ENCODE measurements at places on chromosomes 7 and 10.

- DNase-seq = peak; percentile 8
Measured at GRCh38 chr10:109931163-109931562, 7.9 kb upstream of the XPNPEP1 start.

DNA sequence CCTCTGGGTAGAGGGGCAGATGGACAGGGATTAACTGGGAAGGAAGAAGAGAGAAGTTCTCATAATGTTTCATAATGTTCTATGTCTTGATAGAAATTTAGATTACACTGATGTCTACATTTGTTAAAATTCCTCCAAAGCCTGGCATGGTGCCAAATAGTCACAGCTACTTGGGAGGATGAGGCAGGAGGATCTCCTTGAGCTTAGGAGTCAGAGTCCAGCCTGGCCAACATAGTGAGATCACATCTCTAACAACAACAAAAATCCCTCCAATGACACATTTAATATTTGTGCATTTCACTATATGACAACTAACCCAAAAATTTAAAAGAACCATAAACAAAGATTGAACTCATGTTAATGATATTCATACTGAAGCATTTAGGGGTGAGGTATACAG lies 33.0 kb upstream of the PPP1R3C start:
- DNase-seq = no peak

GRCh38 chr10:93452143-93452542 lies 30.0 kb downstream of the MYOF start:
- DNase-seq = no peak

DNA sequence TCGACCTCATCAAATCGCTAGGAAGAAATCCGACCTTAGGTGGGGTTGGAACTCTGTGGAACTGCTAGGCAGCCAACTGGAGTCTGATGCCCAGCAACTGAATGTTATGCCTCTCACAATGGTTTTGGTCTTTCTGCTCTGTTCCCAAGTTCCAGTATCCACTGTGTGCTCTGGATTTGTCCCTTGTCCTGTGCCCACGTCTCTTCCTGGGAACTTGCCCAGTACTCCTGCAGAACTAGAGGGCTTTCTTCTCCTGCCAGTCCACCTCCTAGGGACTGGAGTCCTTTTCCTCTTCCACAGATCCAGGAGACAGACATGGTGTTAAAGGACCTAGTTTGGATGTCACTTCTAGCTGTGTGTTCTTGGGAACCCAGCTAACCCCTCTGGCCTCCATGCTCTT lies 26.6 kb downstream of the PRTFDC1 start:
- no peak for DNase-seq

- no peak for DNase-seq
Measured at GRCh38 chr7:91266689-91267090, 2.5 kb downstream of the FZD1 start.

GRCh38 chr7:152674860-152675758 lies 832 bp downstream of the XRCC2 start:
- DNase-seq = peak; percentile 8

GRCh38 chr10:71769279-71769823 lies 4.0 kb downstream of the VSIR start:
- peak; percentile 32 for DNase-seq

DNA sequence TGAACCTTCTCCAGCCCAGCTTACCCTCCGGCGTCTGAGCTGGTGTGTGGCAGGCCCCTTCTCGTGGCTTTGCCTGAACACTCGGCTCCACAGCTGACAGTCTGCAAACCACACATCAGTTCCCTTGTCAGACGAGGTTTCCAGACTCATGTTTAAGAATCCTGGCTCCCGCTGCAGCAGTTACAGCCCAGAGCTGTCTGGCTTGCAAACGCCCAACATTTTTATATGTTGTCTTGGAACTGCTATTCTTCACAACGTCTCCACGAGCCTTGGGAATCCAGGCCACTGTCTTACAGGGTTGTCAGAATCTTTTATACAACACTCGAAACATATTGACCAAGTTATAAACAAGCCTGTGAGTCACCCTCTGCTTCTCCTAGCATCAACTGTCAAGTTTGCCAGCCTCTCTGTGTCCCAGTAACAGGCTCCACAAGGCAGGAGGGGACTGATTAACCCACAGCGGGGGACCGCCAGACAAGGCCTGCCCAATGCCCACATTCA lies 68.1 kb downstream of the TNS3 start:
- peak; percentile 63 for DNase-seq

DNA sequence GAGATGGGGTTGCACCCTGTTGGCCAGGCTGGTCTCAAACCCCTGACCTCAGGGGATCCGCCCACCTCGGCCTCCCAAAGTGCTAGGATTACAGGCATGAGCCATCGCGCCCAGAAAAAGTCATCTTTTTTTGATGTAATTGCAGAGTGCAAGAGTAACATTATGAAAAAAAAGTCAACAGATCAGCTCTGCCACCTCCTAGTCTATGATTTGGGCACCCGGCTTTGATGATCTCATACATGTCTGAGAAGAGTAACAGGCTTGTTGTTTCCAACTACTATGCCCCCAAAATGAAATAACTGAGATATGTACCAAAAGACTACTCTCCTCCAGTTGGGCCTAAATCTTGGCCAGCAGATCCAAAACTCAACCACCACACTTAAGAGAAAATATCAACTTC lies 40.8 kb downstream of the VOPP1 start:
- DNase-seq = no peak

DNA sequence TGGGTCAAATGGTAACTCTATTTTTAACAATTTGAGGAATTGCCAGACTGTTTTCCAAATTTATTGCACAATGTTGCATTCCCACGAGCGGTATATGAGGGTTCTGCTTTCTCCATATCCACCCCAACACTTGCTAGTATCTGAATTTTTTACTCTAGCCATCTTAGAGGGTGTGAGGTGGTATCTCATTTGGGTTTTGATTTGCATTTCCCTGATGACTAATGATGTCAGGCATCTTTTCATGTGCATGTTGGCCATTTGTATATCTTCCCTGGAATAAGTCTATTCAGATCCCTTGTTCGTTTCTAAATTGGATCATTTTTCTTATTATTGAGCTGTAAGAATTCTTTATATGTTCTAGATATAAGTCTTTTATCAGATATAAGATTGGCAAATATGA lies 97.7 kb downstream of the TPK1 start:
- DNase-seq = no peak

DNA sequence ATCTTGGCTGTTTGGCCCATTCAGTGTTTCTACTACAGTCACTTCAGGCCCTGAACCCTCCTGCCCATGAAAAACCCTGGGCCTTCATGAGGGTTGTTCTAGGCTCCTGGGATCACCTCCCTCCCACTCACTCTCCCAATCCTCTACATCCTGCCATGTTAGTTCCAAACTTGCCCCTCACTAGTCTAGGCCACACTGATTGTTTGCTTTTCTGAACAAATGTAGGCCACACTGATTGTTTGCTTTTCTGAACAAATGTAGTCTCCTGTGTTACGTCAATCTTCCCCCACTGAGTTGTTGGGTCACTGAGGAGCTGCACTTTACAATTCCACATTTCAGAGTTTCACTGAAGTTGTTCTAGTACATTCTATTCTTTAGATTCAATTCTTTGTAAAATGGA lies 5.3 kb upstream of the ALDH18A1 start:
- no peak for DNase-seq

DNA sequence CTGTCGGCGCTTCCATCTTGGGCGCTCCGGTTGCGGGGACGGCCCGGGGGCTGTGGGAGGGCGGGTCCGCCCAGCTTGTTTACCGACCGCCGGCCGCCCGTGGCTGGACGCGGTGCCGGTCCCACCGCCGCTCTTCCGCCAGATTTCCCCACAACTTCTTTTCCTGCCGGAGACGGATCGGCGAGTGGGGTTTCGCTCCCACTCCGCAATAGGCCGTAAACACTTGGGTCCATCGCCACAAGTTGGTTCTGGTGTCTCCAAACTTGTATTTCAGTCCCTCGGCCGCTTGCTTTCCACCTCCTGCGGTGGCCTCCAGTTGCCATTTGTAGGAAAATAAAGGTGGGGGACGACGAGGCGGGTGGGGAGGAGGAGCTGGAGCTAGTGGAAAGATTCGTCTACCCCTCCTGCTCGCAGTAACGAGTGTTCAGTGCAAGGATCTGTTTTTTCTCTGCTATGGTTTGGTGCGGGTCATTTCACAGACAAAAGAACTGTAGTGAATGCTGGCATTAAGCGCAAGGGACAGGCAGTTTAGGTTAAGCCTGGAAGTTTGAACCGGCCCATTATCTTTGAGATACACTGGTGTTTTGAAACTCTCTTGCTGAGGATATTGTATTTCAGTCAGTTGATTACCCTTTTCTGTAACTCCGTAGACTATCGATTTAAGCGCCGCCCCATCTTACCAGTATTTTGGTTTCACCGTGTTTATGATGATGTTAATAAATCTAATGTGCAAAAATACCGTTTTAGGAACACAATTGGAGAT lies 24.3 kb upstream of the ZRANB1 start:
- no peak for DNase-seq

DNA sequence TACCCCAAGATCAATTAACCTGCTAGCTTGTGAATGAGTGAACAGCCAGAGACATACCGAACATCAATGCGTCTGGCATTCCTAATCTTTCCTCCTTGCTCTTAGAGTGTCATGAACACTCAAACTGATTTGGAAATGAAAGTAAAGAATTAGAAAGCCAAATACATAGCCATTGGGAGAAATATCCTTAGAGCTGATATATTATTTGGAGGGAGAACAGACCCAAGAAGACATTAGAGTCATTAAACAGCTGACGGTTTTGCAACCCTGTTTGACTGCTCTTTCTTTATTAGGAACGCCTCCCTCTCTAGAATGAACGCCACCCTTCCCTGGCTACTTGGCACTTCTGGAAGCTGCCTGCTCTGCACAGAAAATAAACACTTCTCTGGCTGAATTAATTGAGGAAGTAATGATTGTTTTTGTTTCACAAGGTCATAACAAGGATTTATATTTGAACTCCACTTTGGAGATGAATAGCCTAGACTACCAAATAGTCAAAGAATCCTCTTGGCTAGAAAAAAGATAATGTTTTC lies 42.8 kb downstream of the CTTNBP2 start:
- peak; percentile 4 for DNase-seq

GRCh38 chr10:23692736-23693135 lies 253.9 kb downstream of the OTUD1 start:
- no peak for DNase-seq

GRCh38 chr10:80596391-80597257 lies 58.9 kb downstream of the SH2D4B start:
- DNase-seq = peak; percentile 51

- peak; percentile 44 for DNase-seq
Measured at GRCh38 chr10:46299536-46300369, 13.0 kb downstream of the ANTXRL start.

GRCh38 chr10:70518695-70519094 lies 40.1 kb downstream of the PALD1 start:
- no peak for DNase-seq

- peak; percentile 20 for DNase-seq
Measured at GRCh38 chr10:75434291-75434690, 2.9 kb downstream of the LRMDA start.

DNA sequence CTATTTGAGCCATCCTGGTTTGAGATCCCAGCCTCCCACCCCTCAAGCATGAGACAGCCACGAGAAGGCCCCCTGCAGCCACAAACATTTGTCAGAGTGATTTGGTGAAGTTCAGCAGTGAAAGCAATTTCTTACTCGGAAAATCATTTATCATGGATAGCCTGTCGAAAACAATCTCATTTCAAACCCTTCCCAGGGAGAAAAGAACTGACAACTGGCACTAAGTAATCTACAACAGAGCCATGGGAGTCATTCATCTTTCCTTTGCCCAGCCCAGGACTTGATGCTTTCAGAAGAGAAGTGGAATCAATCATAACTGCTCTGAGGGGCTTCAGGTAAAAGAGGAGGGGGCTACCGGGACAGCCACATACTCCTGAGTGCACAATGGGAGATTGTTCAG lies 411.2 kb downstream of the KCNMA1 start:
- no peak for DNase-seq

DNA sequence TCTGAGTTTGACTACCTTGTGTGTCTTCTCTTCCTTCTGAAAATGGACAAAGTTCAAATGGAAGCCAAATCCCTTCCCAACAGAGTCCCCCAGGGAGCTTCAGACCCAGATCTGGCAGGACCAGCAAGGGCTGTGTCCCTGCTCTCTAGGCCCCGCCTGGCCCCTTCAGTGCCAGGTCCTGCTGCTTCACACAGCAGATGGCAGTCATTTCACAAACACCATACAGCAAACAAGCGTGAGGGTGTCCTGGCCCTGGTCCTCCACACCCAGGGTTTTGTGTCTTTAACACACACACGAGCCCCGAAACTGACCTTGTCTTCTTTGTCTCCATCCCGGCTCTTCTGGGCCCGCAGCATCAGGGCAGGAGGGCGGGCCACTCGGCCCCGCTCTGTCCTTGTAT lies 145.0 kb downstream of the TCERG1L start:
- DNase-seq = no peak

DNA sequence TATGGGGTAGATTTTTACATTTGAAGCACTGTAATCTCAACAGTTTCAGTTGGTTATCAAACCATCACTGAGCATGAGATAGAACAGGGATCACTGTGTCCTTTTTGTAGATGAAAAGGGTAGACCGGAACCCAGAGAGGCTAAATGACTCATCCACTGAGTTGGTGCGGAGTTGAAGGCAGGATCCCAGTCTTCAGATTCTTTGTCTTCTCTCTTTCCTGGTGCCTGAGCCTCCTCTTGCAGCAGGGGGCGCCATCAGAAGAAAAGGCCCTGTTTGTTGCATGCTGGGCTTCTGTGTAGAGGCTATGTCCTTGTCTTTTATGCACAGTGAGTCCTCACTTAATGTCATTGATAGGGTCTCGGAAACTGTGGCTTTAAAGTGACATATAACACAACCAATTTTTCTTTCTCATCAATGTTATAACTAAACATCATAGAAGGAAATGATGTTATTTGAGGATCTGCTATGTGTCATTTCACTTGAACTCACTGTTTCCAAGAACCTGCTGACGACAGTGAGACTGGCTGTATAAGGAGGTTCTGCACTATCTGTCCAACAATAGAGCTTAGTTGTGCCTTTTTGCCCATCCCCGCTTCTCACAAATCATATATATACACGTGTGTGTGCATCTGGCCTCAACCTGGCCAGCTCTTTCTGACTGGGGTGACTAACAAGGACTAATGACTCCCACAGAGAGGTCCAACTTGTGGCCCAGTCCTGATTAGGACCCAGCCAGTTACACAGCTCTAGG lies 14.3 kb downstream of the ZNF282 start:
- DNase-seq = peak; percentile 61

DNA sequence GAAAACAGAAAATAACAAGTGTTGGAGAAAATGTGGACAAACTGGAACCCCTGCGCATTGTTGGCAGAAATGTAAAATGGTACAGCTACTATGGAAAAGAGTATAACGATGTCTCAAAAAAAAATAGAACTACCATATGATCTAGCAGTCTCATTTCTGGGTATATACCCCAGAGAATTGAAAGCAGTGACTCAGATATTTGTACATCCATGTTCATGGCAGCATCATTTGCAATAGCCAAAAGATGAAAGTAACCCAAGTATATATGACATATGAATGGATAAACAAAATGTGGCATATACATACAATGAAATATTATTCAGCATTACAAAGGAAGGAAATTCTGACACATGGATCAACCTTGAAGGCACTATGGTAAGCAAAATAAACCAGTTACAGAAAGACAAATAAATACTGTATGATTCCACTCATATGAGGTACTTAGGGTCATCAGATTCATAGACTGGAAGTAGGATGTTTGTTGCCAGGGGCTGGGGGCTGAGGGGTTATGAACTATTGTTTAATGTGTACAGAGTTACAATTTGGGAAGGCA lies 4.9 kb downstream of the NRCAM start:
- no peak for DNase-seq

- DNase-seq = peak; percentile 68
Measured at GRCh38 chr10:11215471-11215870, 197.8 kb downstream of the CELF2 start.

All from MV-4-11 (cell line).